Stimulated activated CD4-positive, alpha-beta T cell treated with anti-CD3 and anti-CD28 coated beads, Interleukin-12 subunit alpha, Interleukin-12 subunit beta, amount 100 ng/mL, for 24 hours (primary cell): ENCODE measurements at places on chromosomes 5 and 9.

GRCh38 chr9:13358128-13358527 lies 78.6 kb upstream of the MPDZ start:
- no peak for DNase-seq

- DNase-seq, result no peak
Observed at GRCh38 chr5:638501-639252, 26.5 kb downstream of the CEP72 start.

GRCh38 chr9:22682536-22682935 lies 235.9 kb downstream of the DMRTA1 start:
- no peak for DNase-seq

- DNase-seq, result no peak
Observed at GRCh38 chr5:105430516-105430915, 1867.9 kb upstream of the NUDT12 start.

DNA sequence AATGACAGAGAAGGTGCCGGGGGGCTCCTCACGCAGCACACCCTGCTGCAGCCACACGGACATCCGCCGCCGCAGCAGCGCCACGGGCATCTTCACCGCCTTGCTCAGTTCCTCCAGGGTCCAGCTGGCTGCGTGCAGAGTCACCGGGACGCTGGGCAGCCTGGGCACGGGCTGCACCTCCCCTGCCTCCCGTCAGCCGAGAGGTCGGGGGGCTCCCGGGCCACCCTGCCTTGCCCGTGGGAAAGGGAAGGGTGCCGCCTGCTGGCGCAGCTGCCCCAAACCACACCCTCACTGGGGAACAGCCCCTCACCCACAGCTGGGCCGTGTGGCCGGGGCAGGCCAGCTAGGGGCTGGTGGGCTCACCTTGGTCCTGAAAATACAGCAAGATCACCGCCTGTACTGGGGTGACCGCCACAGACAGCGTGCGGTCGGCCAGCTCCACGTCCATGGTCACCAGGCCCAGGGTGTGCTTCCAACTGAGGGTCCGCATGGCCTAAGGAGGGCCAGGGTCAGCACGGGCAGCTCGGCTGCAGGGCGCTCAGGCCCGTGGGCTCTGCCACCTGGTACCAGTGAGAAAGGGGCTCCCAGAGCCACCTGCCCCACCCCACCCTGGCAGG lies 3.6 kb upstream of the TMEM210 start:
- DNase-seq, result no peak

DNA sequence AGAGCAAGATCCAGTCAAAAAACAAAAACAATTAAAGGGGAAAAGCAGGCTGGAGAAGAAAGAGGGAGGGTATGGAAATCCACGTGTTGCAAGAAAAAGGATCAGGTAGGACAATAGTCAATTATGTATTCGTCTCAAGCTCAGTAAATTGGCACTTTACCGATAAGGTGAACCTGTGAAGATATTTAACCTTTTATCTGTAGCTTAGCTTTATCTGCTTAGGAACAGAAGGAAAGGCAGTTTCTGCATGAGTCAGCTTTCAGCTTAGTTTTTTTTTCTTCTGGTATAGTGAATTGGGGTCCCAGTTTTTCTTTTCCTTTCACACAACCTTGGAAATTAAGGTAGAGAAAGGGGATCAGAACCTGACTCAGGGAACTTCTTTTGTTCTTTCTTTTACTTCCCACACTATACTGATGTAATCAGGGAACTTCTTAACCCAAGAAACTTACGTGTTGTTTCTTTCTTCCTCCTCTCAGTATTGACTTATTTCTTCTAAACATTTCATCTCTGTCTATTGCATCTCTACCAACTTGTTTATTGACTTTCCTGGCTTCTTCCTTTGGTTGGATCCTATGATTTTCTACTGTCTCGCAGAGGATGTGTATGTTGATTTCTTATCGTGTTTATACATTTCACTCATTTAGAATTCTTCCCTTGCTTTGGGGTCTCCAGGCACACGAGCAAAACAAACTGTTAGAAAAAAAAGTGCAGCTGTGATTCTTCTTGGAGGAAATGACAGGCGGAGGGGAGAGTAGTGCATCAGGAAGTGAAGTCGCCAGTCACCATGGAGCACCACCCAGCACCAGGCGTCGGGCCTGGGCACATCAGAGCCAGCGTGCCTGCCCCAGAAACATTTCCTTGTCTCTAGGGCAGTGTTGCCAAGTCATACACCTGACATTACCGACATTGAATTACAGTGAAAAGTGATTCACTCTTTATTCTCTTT lies 123.0 kb upstream of the LHFPL2 start:
- no peak for DNase-seq

GRCh38 chr9:18988003-18988402 lies 45.0 kb downstream of the SAXO1 start:
- no peak for DNase-seq

GRCh38 chr5:90878549-90879196 lies 320.1 kb downstream of the ADGRV1 start:
- DNase-seq, result no peak

GRCh38 chr5:33929925-33930690 lies 6.1 kb upstream of the RXFP3 start:
- no peak for DNase-seq

GRCh38 chr5:139814704-139815280 lies 19.2 kb downstream of the PSD2 start:
- no peak for DNase-seq
